Transverse colon (tissue), 4 donors: ENCODE measurements at places on chromosomes 13 and 19. TPM values are rescaled to one million over a fixed set of nuclear protein-coding genes. Genes with fewer than 3 reads are reported as not detected.

SELENOV gene
- total RNA-seq, result not detected

GRCh38 chr13:80611310-80611709 lies 270.4 kb upstream of the SPRY2 start:
- no peaks in the 10 kb centered on the region for H3K36me3 ChIP-seq
- no peak overlapping the region for H3K4me3 ChIP-seq
- H3K27me3 ChIP-seq, result no peaks in the 10 kb centered on the region
- H3K4me1 ChIP-seq, result no peaks in the 10 kb centered on the region
- H3K27ac ChIP-seq, result no peak overlapping the region

GRCh38 chr13:26668357-26669146 lies 92.0 kb downstream of the GPR12 start:
- no peaks in the 10 kb centered on the region for H3K27me3 ChIP-seq
- no peaks in the 10 kb centered on the region for H3K36me3 ChIP-seq
- H3K4me1 ChIP-seq, result no peaks in the 10 kb centered on the region
- H3K4me3 ChIP-seq, result no peak overlapping the region
- no peak for DNase-seq

- DNase-seq, result no peak
- peak overlapping the region; percentile 100 for H3K27ac ChIP-seq
- no peaks in the 10 kb centered on the region for H3K36me3 ChIP-seq
These were observed 8.9 kb downstream of the ACTN4 start for GRCh38 chr19:38656171-38656981.

ATXN8OS gene
- total RNA-seq, result not detected
